ENCODE measurements at places on chromosomes 5 and 9. TPM values are rescaled to one million over a fixed set of nuclear protein-coding genes. Genes with fewer than 3 reads are reported as not detected.

FCHO2 gene
- 46.1 TPM for total RNA-seq

DNA sequence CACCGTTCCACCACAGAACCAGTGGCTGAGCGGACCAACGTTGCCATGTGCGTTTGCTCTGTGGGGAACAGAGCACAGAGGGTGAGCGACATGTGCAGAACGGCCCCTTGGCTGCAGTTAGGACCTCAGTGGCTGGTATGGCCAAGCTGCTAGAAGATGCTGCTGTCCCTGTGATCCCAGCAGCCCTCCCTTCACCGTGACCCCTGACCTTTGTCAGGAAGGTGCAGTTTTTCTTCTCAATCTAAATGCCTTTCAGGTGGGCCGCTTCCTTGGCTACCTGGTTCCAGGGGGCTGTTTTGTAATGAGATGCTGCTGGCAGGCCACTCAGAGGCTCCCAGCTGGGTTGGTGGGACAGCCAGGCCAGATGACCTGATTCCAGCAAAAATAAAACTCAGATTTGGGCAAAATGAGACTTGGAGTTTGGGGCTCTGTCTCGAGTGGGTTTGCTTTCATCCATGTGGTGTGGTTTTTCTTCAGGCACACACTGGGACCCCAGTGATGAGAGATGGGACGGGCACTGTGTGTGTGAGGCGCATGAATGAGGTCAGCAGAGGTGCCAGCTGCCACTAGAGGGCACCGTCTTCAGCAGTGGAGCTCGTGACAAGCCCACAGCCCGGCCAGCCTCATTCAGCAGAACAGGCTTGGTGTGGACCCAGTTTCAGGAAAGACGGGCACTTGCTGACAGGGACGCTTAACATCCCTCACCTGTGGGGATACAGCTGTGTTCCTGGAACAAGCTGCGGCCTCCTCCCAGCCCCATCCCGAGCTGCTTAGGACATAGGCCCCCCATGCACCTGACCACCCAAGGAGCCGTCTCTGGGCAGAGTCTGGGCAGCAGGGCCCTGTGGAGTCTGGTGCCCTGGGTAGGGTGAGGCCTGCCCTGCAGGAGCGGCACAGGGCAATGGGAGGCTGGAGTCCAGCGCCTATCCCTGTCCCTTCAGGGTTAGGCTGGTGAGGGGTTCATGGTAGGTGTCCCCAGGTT is 4.1 kb downstream of the MRPS2 start:
- DNase-seq, result peak; percentile 81

GRCh38 chr9:24007185-24007584 is 181.1 kb upstream of the ELAVL2 start:
- DNase-seq, result no peak

SELENOP gene
- 484 TPM for total RNA-seq

LCN6 gene
- 7.0 TPM for total RNA-seq

- no peak for DNase-seq
Observed at GRCh38 chr5:96861076-96861475, 15.2 kb upstream of the ERAP2 start.

GRCh38 chr5:78610163-78610583 is 38.4 kb downstream of the LHFPL2 start:
- DNase-seq, result peak; percentile 63

DNA sequence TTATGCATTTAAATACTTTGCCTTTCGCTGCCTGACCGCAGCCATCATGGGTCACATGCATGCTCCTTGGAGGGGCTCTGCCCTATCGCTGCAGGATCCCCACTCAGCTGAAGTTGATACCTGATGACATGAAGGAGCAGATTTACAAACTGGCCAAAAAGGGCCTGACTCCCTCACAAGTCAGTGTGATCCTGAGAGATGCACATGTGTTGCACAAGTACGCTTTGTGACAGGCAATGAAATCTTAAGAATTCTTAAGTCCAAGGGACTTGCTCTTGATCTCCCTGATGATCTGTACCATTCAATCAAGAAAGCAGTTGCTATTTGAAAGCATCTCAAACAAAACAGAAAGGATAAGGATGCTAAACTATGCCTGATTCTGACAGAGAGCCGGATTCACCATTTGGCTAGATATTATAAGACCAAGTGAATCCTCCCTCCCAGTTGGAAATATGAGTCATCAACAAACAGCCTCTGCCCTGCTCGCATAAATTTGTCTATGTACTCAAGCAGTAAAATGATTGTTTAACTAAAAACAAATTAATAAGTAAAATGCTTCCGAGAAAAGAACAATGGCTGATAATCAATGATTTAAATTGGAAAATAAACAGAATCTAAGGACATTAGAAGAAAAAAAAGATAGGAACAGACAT is 41.6 kb upstream of the PPP2CA start:
- no peak for DNase-seq

MARVELD2 gene
- 10.7 TPM for total RNA-seq

CCDC180 gene
- total RNA-seq, result 9.9 TPM

DNA sequence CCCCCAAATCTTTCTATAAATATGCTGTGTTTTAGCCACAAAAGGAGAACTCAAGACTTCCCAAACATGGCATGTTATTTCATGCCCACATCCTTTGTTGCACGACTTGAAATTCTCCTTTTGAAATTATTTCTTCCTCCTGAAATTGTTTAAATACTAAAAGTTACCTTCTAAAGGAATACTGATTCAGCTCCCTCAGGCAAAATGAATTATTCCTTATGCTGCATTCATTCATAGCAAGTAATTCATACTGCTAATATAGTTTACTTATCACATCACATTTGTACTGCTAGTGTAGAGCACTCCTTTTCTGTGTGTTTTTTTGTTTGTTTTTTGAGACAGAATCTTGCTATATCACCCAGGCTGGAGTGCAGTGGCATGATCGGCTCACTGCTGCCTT is 45.7 kb downstream of the BHMT start:
- DNase-seq, result no peak

DNA sequence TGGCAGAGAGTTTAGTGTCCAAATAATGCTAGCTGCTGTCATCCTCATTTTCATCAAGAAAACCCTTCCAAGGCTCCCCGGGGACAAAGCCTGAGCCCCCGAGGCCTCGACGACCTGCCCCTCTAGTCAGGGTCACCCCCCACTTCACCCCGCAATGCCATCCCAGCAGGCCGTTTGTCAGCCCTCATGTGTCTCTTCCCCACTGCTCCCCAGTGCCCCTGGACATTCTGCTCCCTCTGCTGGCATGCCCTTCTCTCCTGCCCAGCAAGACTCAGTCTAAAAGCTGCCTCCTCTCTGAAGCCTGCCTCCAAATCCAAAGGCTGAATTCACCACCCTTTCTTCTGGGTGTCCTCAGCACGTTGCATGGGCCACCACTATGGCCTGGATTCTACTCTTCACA is 59.3 kb downstream of the PAX5 start:
- peak; percentile 24 for DNase-seq

DNA sequence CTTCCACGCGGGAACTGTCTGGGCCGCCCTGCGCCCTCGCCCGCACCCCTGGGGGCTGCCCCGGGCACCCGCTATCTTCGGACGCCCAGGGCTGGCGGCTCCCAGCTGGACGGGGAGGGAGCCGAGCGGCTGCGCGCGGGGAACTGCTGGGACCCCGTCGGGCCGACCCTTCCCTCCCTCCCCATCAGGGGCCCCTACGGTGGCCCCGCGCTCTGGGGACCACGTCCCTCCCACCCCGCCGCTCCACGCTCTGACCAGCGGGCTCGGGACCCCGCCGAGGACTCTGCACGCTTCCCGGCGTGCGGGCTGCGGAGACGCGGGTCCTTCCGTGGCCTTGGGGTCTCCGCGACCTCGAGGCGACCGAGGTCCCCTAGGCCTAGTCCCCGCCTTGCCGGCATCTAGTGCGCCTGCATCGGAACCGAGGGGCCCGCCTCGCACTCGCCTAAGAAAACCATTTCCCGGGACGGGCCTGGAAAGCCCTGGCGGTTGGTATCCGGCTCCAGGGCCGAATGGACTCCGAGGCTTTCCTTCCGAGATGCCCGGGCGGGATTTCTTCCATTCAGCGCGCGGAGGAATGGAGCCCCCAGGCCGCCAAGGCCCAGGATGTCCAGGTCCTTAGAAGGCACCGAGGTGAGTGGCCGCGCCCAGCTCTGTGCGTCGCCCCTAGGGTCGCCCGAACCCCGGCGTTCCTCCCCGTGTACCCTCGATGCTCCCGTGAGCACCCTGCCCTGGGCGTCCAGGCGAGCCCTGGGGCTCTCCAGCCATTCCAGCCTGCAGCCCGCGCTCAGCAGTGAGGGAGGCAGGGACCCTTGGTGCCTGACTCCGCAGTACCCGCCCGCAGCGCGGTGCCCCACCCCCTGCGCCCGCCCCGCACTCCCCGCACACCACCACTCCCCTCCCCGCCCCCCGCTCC is 705 bp upstream of the SLC6A3 start:
- peak; percentile 17 for DNase-seq

- peak; percentile 60 for DNase-seq
Observed at GRCh38 chr9:136138566-136138965, 19.9 kb upstream of the TMEM250 start.

DNA sequence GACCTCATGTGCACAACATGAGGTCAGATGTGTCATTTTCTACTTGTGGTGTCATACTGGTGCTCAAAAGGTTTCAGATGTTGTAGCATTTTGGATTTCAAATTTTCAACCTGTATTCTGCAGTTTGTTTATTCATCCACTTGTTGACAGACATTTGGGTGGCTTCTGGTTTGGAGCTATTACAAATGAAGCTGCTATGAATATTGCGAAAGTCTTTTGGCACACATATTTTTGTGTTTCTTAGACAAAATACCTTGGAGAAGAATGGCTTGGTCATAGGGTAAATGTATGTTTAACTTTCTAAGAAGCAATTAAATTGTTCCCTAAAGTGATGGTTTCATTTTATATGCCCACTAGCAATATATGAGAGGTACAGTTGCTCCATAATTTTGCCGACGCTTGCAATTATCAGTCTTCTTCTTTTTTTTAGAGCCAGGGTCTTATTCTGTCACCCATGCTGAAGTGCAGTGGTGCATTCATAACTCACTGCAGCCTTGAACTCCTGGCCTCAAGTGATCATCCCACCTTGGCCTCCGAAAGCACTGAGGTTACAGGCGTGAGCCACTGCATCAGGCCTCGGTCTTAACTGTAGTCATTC is 70.7 kb upstream of the TRPC7 start:
- DNase-seq, result no peak

DNA sequence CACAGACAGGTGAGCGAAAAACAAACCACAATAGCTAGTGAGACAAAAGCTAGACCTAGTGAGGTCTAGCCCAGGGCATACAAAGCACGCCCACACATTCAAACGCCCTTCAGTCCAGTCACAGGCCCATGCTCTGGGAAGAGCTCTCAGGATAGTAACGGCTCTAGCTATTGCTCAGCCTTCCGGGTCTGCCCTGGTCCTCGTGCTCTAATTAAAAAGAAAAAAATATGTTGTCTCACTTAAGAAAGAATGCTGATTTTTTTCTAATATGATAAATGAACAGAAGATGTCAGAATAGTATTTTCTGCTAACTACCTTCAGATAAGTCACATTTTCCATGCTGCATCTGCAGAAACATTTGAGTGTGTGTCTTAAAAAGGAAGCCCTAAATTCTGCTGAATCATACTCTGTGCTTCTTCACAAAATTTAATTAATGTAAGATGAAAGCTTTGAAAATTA is 94.5 kb downstream of the PLPP1 start:
- no peak for DNase-seq

GRCh38 chr5:173291722-173292658 is 36.2 kb downstream of the STC2 start:
- DNase-seq, result no peak

FOXD4L5 gene
- total RNA-seq, result not detected

DNA sequence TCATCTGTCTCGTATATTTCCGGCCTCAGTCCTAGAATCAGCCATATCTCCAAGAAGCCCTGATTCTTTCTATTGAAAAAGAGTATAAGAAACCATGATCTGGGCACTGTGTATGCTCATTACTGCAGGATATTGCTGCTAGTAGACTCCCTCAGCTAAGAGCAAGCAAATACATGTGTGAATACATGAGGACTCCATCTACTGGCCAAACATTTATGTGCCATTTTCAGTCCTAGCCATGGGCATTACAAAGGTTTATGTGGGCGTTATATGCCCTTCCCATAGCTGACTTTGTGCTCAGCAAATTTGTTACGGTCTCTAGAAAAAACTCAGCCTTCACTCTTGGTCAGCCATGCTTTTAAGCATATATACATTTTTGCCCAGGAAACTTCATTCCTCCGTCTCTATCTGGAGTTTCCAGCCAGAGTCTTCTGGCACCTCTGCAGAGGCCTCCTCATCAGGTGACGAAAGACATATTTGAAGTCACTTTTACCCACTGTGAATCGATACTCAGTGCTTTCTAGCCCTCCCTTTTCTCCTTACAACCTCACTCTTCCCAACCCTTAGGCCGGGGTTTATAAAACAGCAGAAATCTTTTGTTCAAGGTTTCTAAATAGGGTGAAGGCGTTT is 1495.6 kb upstream of the CDH6 start:
- no peak for DNase-seq

ESM1 gene
- 0.55 TPM for total RNA-seq

DNA sequence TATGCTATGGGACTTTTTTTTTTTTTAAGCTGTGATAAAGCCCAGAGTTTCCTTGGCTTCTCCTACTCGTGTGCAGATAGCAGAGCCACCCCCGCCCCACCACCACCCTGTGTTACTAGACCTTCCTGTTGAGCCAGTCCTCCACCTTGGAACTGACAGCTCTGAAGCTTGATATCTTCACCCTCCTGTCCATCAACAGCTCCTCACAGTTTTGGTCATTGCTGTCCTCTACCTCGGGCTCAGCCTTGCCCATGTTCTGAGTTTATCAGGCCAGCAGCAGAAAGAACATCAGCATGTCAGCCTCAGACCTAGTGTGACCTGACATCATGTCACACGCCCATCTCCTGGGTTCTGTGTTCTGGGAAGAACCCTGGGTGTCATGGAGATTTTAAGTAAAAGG is 167.1 kb upstream of the RAI14 start:
- DNase-seq, result no peak

- no peak for DNase-seq
Observed at GRCh38 chr5:51286046-51286445, 97.2 kb upstream of the ISL1 start.

WWC1 gene
- 29.4 TPM for total RNA-seq

DNA sequence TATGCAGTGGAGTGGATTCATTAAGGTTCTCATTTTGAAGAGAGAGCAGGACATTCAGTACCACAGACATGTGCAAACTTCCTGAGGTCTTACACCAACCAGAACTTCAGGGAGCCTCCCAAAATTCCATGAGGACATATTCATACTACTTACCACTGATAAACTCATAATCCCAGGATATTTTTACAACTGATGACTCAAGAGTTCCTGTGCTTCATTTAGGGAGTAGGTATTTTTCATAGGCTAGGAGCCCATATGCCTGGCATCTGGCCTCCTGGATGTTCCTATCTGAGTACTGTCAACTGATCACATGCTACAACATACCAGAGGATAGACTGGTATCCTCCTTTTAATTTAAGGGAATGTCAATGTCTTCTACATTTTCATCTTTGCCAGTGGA is 578.0 kb downstream of the EFNA5 start:
- no peak for DNase-seq

ADGRV1 gene
- total RNA-seq, result 1.8 TPM

SLC1A1 gene
- 4.9 TPM for total RNA-seq

Data from stomach (tissue), 19 donors.